ENCODE measurements at places on chromosomes 3 and 15. TPM values are rescaled to one million over a fixed set of nuclear protein-coding genes. Genes with fewer than 3 reads are reported as not detected.

DNA sequence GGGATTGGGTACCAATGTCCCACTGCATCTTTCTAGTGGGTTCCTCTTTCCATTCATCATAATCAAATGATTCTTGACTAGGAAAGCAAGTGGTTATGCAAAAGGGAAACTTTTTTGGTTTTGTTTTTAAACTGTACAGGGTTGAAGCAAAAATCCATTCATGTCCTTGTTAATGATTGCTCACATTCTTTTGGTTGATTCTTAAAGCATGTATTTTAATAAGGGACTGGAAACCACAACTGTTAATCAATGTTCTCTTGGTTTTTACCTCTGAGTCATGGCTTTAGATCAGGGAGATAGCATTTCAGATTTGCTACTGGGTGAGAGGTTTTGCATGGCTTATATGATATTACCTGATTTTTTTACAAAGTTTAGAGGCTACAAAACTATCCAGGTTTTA lies 371.7 kb upstream of the RGMA start:
- DNase-seq: no peak

GRCh38 chr3:30643763-30644462 lies 37.5 kb downstream of the TGFBR2 start:
- DNase-seq: no peak

- no peak for DNase-seq
Observed at GRCh38 chr15:36050899-36051298, 504.9 kb upstream of the DPH6 start.

DNA sequence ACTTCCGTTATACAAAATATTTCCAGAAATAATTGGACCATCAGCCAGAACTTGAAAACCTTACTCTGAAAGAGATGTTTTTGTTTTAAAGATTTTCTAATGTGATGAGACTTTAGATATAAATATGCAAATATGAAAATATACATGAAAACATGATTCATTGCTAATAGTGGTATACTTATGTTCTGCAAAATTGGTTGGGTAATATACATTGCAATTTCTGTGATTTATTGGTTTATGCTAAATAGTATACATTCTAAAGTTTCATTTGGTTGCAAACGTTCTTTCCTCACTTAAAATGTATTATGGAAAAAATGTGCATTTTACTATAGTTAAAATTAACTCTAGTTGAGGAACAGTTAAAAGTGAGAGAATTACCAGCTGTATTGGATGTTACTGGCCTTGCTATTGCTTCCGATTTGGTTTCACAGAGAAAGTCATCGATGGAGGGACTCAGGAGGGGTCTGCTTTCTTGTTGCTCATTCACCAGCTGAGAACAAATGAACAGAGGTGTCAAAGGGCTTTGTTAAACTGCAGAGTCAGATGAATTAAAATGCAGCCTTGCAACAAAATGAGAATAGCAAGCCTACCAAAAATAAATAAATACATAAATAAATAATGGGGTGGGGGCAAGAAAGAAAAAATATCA lies 149.3 kb downstream of the PEX5L start:
- no peak for DNase-seq

DNA sequence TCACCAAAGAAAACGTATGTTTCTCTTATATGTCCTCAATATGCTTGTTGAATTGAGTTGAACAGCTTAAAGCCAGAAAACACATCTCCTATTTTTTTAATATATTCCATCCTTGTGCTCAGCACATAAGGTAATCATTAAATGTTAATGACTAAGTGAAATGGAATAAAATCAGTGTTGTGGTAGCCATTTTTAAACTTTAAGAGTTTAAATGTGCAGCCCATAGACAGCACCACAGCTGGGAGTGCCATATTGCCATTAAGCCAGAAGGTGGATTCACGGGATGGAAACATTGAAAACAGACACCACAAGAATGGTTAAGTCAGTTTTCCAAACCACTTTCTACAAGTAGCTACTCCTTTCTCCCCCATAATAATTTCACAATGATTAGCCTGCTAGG lies 76.8 kb upstream of the C15orf61 start:
- no peak for DNase-seq

DNA sequence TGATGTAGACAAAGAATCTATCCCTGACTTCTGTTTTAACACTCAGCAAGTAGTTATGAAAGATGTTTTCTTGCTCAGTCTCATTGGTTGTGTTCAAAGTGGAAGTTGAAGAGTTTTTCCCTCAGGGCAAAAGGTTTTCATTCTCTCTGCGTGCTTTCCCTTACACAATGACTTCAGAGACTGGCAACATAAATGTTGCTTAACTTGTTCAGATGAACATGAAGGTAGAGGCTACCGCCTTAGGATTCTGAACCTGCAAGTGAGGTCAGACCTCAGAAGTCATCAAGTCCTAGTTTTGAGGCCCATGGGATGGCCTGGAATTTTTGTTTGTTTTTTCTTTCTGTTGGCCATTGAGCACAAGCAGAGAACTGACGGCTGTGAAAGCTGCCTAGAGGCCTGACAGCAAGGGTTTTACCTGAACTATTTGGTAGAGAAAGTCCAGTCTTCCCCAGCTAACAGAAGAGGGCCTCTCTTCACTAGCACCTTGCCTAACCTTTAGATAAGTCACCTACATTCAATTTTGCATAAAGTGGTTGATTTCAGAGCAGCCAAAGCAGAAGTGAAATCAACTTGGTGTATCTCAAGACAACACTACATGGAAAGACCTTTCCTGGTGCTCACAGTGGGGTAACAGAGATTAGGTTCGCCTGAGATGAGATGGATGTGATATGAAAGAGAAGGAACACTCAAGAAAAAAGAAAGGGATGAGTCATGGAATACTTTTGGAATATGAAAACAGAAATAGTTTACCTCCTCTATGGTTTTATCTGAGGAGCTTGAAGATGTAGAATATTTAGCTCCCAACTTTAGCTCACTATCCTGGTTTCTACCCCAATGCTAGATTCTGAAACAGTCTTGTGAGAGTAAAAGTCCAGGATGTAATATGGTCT lies 53.6 kb upstream of the AP4E1 start:
- DNase-seq: no peak

DNA sequence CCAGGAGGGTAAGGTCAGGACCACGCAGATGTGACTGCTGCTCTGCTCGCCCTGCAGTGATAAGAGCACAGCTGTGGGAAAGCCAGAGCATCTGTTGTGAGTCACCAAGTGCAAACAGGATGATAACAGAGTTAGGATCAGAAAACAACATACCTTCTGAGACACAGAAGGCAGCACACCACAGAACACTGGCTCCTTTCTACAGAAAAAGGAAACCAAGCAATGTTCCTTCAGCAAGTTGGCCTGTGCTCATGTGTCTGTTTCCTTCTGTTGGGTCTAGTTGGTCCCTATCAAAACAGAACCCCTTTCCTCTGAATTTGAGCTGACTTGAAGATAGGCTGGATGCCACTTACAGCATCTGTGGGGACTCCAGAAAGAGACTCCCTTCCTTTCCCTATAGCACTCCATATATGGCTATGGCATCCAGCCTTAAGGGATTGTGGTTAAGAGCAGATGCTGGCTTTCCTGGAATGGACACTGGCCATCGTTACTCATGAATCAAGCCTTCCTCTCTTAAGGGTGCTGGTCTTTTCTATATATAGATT lies 440.7 kb upstream of the THBS1 start:
- no peak for DNase-seq

DNA sequence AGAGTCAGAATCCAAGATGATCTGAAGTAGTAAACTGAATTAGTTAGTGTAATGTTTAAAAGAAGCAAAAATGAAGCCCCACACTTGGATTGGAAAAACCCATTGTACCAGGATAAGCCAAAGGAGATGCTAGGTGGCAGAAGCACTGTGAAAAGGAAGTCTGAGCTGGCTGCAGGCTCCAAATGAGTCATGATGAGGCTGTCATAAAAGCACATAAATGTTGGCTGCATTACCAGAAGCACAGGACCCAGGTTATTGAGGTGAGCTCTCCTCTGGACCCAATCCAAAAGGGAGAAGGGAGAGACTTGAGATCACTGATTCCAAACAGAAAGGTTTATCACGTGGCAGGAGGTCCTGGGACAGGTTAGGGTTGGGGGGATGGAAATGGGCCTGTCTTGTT lies 3.2 kb upstream of the ACAN start:
- DNase-seq: no peak

- DNase-seq: peak; percentile 41
Observed at GRCh38 chr3:173785004-173785403, 387.5 kb downstream of the NLGN1 start.

DNA sequence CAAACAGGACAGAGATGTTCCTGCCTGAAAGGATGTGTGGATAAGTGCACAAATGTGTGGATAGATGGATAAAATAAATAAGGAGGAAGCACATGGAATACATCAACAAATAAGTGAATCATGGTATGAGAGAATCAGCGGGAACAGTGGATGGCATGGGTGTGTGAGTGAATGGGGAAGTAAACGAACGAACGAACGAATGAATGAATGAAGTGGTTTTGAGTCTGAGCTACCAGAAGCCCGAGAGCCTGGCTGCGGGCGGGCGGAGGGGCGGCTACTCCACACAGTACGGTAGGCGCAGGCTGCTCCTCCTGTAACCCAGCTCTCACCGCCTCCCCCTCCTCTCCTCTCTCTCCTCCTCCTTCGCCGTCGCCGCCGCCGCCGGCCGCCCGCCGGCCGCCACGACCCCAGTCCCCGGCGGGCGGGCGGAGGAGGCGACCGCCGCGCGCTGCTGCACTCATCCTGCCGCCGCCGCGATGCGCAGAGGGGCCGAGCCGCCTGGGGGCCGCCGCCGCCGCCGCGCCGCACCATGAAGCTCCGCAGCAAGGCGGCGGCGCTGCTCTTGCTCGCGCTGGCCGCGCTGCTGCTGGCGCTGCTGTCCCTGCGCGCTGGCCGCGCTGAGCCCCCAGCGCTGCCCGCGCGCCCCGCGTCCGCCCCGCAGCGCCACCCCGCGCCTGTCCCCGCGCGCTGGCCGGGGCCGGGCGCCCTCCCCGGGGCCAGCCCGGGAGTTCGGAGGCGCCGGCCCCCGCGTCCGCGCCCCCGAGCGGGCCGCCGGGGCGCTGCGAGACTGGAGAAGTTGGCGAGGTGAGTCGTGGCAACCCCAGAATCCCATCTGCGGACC lies at the start of gene GXYLT2:
Gene GXYLT2 (plus strand): TSS at position 342 of the 841 bp plus-strand sequence. CDS start 188 bp downstream, at position 530.
- peak; percentile 60 for DNase-seq

DNA sequence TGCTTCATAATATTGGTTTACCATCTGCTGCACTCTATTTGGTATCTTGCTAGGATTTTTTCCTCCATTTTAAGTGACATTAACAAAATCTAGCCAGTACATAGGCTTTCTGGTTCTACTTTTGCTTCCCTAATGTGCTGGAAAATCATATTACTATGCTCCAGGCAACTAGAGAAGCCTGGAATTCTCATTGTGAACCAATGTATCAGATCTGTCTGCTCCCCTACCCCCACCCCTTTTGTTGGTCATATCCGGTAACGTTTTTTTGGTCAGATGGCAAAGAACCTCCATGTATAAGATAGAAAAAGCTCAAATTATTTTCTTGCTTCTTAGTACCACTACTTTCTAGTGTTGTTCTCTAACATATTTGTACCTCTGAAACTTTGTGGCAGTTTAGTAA lies 17.1 kb downstream of the MAP2K5 start:
- DNase-seq: no peak

- no peak for DNase-seq
Observed at GRCh38 chr3:170033489-170033888, 4.3 kb upstream of the GPR160 start.

DNA sequence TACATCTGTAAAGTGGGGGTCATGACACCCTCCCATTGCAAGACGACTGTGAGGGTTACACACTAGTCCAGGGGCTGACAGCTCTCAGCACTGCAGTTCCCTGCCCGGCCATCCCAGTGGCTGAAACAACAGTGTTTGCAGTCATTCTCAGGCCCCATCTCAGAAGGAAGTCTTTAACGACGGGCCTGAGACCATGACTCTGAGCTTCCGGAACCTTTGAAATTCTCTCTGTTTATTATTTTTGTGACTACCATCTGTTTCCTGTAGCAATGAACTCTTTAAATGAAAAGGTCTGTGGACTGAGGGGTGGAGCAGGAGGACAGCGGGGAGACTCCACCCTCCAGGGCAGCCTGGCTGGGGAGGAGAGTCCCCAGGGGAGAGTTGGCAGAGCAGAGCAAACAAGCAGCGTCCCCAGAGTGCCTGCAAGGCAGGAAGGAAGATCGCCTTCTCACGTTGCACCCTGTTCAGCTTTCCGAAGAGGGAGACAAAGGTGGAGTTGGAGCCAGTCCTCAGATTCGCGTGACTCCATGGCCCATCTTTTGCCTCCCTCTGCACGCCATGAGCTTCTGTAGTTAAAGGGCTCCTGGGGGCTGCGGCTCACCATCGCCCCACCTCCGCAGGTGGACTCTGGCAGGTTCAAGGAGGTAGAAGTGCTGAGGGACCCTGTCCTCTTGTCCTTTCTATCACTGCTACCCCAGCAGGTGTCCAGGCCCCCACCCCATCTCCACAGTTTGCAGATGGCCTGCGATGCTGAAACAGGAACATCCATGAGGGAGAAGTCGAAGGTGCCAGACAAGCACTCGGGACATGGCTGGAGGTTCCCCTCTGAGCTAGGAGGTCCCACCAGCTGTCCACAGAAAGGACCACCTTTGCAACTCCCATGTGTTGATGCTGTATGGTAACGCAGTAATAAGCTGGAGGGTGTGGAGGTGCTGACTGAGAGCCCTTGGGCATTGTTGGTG lies 525.8 kb upstream of the PROK2 start:
- no peak for DNase-seq

DNA sequence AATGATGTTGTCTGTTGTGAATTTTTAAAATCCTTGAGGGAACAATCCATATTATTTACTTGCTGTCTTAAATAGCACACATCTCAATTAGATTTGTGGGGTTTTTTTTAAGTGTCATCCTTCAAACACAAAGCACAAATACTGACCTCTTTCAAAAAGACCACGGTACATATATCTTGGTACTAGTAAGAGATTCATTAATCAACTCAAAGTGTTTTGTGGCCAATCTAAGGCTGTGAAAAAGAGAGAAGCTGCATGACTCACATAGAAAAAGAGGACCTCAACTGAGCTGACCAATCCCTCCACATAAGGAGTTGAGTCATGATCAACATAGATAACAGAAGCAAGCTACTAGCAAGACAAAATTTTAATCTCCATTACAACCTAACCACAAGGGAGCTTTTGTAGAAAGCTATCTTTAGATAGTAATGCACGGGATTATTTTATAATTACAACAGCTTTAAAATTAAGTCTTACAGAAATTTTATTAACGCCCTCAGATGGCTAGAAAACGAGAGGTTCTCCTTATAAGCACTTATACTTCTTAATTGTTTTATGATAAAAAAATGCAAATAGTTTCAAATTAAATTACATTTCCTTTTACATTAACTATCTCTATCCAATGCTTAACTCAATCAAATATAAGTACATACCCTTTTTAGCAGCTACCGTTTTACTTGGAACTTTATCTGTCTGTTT lies 60.5 kb downstream of the TOP2B start:
- DNase-seq: no peak

- DNase-seq: no peak
Observed at GRCh38 chr15:101675796-101676582, 23.8 kb upstream of the TM2D3 start.

ADAMTS9 gene
- total RNA-seq: 25.1 TPM

LYZL4 gene
- total RNA-seq: not detected

WDR49 gene
- total RNA-seq: 13.8 TPM

GHSR gene
- total RNA-seq: not detected

ATP8B4 gene
- 14.5 TPM for total RNA-seq

MASP1 gene
- total RNA-seq: 11.2 TPM

TF gene
- 1,265 TPM for total RNA-seq

LARP6 gene
- total RNA-seq: 38.4 TPM

ZDHHC19 gene
- total RNA-seq: 2.7 TPM

GUCA1C gene
- total RNA-seq: not detected

SLC22A13 gene
- total RNA-seq: 5.5 TPM

CHRNA5 gene
- 0.59 TPM for total RNA-seq

CCDC33 gene
- total RNA-seq: 0.14 TPM

Data from dorsolateral prefrontal cortex (tissue), 122 donors.